Activated CD8-positive, alpha-beta memory T cell treated with anti-CD3 and anti-CD28 coated beads for 4 hours (primary cell): ENCODE measurements at places on chromosomes 12 and 14.

- no peak for DNase-seq
Measured at GRCh38 chr12:127300075-127300474, 966.9 kb upstream of the TMEM132C start.

GRCh38 chr12:59118356-59118755, 198.1 kb upstream of the LRIG3 start:
- DNase-seq: no peak

DNA sequence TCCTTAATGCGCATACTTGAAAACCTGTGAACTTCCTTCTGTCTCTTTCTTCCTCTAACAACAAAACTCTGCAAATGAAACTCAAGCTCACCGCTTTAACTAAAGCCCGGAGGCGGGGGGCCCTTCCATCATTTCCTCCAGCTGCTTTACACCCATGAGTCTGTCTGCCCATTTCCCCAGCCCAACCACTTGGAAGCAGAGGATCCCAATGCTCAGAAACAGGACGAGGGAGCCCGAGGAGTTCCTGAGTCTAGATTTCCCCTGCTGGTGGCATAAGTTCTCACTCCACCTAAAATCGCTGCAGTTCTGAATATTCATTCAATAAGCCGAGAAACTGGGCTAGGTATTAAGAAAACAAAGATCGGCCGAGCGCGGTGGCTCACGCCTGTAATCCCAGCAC, 30.8 kb downstream of the GPR19 start:
- DNase-seq: no peak

DNA sequence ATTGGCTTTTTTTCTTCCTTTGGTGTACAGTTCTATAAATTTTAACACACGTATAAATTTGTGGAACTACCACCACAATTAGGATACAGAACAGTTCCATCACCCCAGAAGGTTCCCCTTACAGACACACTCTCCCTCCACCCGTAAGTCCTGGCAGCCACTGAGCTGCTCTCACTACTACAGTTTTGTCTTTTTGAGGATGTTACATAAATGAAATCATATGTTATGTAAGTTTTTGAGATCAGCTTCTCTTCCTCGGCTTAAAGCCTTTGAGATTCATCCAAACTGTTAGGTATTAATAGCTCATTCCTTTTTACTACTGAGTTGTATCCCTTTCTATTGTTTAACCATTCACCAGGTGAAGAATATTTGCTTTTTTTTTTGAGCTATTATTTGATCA, 74.3 kb upstream of the SLC24A4 start:
- no peak for DNase-seq

GRCh38 chr12:57415088-57415487, 15.8 kb downstream of the R3HDM2 start:
- DNase-seq: no peak
